NCI-H1105 treated with DMSO at 0.1 percent for 48 hours (cell line): ENCODE measurements at places on chromosomes 11 and 22.

- DNase-seq: no peak
Measured at GRCh38 chr11:134028368-134028920, 40.4 kb upstream of the JAM3 start.

- DNase-seq: no peak
Measured at GRCh38 chr22:27474112-27474571, 327.4 kb downstream of the MN1 start.

GRCh38 chr22:20965104-20965887 is 1.8 kb upstream of the AIFM3 start:
- no peak for DNase-seq

DNA sequence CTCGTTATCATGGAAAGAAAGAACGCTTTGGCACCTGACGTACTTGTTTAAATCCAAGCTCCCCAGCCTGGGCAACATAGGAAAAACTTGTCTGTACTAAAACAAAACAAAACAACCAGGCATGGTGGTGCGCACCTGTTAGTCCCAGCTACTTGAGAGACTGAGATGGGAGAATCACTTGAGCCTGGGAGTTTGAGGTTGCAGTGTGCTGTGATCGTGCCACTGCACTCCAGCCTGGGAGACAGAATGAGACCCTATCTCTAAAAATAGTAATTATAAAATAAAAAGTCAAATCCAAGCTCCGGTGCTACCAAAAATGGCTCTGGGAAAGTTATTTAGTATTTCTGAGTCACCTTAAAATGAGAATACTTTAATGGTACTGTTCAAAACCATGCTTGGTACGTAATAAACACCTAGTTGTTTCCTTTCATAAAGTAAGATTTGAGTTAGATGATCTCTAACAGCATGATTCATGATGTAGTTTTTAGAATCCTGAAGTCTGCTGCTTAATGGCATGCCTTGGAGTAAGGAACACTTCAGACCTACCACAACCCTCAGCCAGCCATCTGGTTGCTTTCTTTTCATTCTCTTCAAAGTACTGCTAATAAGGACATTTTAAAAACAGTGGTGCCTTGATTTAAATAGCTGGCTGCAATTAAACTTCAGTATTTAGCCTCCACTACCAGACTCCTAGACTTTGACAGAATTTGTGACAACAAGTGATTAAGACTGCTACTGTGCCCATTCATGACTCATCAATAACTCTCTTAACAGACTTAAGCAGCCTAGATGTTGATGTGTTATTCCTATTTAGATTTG is 8.4 kb downstream of the PPME1 start:
- no peak for DNase-seq

- peak; percentile 92 for DNase-seq
Measured at GRCh38 chr11:119196833-119197483, 9.2 kb upstream of the CBL start.

- DNase-seq: no peak
Measured at GRCh38 chr11:56509439-56509838, 18.3 kb upstream of the OR5M8 start.

DNA sequence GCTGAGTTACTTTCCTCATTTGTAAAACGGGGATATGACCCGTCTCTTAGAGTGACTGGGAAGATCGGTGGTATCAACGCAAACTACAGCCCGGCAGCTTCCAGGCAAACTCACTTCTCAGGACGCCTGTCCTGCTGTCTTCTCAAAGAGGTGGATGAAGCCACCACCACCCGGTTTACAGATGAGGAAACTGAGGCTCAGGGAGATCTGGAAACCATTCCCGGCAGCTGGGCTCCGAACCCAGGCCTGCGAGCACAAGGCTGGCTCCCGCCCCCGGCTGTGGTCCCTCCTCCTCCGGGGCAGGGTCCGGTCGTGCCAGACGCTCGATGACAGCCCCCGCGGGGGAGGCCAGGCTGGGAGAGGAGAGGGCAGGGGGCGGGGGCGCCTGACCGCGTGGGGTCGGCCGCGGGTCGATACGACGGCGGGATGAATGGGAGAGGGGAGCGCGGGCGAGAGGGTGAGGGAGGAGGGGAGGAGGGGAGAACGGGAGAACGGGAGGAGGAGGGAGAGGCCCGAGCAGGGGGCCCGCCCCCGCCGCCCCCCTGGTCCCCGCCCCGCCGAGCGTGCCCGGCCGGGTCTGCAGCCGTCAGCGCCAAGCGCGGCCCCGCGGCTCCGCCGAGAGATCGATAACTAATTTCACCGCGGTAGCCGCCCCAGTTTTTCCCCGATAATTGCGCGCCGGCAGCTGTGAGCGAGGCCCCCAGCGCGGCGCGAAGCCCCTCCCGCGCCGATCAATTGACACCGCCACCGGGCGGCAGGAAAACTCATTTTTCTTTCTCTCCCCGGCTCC is 14.0 kb downstream of the IGLL1 start:
- peak; percentile 21 for DNase-seq

DNA sequence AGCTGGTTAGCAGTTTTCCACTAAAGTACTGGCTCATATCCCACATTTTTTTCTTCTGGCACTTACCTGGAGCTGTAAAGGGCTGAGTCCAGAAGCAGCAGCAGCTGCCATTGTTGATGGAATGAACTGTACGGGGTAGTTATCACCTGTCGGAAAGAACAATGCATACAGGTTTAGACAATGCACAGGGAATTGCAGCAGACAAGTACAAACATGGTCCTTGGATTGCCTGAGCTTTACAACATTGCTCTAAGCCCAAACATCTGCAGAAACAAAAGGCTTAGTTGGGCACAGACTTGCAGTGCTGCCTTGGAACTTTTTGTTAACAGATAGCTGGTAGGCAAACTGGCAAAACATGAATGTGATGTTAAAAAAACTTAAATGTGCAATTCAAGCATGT is 258.8 kb downstream of the SOX6 start:
- peak; percentile 100 for DNase-seq

GRCh38 chr11:12547953-12548650 is 126.1 kb upstream of the TEAD1 start:
- DNase-seq: no peak

DNA sequence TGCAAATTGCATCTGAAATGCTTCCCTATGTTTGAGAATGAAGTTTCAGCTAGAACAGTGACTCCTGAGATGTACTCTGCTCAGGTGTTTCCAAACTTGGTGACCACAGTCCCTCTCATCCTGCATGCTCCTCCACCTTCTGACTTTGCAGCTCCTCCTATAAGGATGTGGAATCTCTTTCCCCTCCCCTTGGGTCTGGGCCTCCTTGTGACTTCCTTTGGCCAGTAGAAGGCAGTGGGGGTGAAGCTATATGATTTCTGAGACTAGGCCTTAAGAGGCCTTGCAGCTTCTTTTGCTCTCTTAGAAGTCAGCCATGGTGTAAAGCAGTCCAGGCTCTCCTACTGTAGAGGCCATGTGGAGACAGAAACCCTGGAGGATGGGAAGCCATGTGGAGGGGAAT is 50.7 kb downstream of the CSF2RB start:
- no peak for DNase-seq

- no peak for DNase-seq
Measured at GRCh38 chr11:108895579-108896480, 231.0 kb downstream of the DDX10 start.

DNA sequence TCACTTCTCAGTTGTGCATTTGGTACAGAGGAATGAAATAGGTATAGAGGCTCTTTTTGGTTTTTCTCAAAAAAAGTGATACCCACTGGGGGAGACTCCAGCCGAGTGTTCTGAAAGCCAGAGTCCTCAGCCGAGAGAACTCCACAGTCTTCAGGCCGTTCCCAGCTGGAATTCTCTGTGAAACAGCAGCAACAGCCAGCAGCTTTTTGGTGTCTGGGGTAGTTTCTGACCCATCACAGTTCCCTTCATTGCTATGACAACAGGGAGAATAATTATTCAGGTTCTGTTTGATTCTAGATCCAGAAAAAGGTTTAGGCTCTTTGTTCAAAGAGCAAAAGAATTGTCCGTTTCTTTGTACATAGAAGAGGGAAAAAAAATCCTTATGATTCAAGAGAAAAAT is 84.6 kb downstream of the C22orf31 start:
- no peak for DNase-seq

GRCh38 chr11:69316956-69317355 is 23.0 kb downstream of the MYEOV start:
- no peak for DNase-seq

DNA sequence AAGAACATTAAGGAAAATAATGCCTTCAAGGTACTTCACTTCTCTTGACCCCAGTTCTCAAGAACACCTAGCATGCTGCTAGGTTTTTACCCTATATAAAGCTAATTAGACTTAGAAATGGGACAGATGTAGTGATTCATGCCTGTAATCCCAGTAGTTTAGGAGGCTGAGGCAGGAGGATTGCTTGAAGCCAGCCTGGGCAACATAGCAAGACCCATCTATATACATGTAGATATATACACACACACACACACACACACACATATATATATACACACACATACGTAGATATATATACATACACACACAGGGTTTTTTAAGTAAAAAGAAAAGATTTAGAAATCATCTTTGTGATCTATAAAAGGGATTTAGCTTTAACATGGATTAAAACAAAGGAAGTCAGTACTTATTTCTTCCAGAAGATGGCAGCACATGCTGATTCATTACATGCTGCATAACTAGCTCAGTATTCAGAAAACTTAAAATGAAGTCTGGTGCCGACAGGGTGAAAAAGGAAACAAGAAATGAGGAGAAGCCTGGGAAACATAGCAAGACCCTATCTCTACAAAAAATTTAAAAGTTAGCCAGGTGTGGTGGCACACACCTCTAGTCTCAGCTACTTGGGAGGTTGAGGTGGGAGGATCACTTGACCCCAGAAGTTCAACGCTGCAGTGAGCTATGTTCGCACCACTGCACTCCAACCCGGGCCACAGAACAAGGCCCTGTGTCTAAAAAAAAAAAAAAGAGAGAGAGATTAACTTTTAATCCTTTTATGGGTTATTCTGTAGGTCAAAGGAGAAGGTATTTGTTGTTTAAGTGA is 28.5 kb upstream of the RBX1 start:
- DNase-seq: peak; percentile 59

GRCh38 chr22:31137721-31138120 is 2.6 kb downstream of the PLA2G3 start:
- no peak for DNase-seq

- no peak for DNase-seq
Measured at GRCh38 chr11:79173615-79174014, 267.2 kb downstream of the TENM4 start.

DNA sequence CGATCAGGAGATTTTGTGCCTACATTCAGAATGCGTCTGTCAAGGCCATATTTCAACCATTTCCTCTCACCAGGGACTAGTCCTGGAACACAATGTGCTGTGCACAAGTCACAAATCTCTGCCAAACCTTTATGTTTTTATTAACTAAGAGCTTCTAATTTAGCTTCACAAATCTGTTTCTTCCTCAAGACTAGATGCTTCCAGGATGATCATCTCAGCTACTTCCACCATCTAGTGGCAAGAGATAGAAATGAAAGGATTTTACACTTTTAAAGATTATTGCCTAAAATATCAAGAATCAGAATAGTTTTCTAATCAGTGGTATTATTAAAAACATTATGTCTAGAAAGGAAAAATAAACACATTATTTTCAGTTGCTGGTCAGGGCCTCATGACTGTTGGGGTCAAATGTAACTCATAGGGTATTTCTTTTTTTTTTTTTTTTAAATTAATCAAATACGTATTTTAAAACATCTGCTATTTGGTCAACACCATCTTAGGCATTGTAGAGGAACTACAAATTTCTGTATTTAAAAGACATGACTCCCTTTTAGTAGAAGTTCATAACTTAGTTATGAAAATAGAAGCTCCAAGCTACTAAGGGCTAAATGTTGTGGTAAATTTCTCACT is 1102.6 kb downstream of the DLG2 start:
- peak; percentile 5 for DNase-seq

- DNase-seq: no peak
Measured at GRCh38 chr22:21031545-21032036, 770 bp downstream of the SLC7A4 start.

- DNase-seq: no peak
Measured at GRCh38 chr11:121241343-121242211, 51.0 kb upstream of the SC5D start.
